ENCODE measurements at places on chromosomes 16 and 17.

GRCh38 chr16:66523861-66524354 lies 26.0 kb downstream of the TK2 start:
- peak; percentile 39 for DNase-seq

- DNase-seq: no peak
Observed at GRCh38 chr17:81841866-81842265, 7.0 kb upstream of the PPP1R27 start.

DNA sequence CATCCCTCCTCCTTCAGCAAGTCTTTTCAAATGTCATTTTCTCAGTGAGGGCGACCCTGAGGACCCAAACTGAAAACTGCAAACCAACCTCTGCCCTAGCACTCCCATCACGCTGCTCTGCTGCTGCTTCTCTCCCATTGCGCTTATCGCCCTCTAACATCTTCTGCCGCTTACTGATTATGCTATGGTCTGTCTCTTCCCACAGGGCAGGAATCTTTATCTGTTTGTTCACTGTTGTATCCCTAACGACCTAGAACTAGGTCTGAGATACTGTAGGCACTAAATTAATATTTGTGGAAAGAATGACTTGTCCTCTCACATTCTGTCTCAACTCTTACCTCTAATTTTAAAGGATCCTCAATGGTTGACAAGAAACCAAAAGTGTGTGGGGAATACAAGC lies 12.5 kb downstream of the ZSCAN32 start:
- no peak for DNase-seq

DNA sequence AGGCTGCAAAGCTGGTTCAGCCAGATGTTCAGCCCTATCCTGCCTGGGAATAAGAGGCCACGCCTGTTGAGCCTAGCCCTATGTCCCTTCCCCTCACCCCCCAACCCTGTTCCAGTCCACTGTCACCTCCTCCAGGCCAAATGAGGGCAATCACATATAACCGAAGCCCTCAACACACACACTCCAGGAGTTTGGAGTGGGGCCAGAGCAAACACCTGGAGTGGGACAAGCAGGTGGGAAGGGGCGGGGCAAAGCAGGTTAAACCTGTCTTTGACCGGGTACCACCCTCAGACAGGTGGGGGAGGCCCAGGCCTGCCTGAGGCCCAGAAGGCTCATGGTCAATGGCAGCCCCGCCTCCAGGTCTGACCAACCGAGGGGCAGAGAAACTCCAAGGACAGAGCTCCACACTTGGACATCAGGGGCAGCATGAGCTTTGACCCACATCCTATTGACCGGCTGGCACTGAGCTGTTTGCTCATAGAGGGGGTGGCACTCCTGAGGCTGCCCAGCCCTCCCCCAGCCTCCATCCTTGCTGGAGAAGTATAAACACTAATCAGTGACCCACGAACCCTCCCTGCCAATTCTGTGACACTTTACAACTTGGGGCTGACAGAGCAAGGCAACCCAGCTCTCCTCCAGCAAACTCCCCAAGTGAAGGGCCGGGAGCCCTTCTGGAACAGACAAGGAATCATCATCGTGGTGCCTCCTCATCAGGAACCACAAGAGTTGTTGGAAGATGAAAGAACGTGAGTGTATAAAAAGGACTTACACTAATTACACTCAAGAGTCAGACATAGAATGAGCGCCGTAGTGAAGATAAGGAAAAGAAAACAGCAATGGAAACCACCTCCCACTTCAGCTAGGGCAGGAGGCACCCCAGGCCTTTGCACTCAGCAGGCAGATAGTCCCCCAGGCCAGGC lies 1.5 kb downstream of the ESRP2 start:
- no peak for DNase-seq

DNA sequence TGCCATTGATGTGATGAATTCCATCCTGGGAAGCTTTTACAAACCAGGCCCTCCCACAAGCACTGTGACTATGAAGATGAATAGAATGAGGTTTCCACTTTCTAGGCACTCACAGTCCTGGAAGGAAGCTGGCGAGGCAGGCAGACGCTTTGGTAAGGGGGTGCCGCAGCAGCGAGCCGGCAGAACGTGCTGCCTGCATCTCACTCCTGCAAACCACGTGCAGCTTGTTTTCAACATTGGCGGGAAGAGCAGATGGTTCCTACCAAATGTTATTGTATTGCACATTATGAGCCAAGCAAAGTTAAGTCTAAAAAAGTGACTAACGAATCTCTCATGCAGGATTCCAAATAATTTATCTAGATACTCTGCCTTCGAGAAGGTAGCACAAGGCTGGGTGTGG lies 3.7 kb upstream of the DNAI2 start:
- no peak for DNase-seq

DNA sequence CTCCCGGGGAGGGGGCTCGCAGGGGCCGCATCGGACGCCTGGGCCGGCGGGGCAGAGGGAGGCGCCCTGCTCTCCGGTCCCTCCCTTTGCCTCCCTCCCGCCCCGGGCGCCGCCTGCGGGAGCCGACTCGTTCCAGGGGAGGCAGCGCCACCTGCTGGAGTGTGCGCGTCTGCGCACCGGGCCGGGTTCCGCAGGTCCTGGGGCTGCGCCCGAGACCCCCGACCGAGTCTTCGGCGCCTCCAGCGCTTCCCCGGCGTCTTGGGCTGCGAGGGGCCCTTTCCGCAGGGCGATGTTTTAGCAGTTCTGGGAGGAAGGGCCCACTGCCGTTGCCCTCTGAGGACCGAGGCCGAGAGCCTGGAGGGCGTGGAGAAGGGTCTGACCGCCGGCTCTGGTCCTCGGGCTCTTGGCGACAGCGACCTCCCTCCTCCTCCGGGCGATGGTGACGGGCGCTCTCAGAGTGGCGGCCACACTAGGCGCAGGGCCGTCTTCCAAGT lies 106.3 kb downstream of the SEC14L1 start:
- peak; percentile 76 for DNase-seq

DNA sequence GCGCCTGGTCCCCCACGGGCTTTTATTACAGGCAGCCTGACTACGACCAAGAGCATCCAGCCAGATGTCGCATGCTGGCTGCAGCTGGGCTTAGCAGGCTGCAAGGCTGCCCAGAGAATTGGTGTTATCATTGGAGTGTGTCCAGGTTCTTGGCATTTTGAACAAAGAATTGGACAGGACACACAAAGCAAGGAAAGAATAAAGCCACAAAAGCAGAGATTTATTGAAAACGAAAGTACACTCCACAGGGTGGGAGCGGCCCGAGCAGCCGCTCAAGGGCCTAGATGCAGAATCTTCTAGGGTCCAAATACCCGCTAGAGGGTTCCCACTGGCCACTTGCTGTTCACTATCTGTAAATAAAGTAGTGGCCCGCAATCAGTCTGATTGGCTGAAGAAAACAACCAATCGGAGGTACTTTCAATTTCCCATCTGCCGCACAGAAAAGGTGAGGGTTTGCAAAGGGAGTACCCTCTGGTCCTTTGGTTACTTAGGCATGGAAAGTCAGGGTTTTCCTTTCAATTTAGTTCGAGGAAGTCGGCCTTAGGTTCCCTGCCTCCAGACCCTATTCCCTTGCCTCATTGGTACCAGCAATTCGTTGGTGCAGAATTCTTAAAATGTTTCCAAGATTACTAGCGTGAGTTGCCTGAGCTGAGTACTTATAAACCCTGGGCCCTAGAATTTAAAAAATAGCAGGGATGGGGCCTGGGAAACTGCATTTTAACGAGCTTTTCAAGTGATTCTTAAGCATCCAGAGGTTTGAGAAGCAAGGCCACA lies 38.5 kb upstream of the CNEP1R1 start:
- DNase-seq: no peak

GRCh38 chr17:33989361-33990148 lies 265.5 kb upstream of the CCL2 start:
- DNase-seq: no peak

- DNase-seq: no peak
Observed at GRCh38 chr16:49604602-49605001, 231.0 kb downstream of the C16orf78 start.

GRCh38 chr17:3935140-3935542 lies 18.9 kb upstream of the P2RX1 start:
- peak; percentile 51 for DNase-seq

DNA sequence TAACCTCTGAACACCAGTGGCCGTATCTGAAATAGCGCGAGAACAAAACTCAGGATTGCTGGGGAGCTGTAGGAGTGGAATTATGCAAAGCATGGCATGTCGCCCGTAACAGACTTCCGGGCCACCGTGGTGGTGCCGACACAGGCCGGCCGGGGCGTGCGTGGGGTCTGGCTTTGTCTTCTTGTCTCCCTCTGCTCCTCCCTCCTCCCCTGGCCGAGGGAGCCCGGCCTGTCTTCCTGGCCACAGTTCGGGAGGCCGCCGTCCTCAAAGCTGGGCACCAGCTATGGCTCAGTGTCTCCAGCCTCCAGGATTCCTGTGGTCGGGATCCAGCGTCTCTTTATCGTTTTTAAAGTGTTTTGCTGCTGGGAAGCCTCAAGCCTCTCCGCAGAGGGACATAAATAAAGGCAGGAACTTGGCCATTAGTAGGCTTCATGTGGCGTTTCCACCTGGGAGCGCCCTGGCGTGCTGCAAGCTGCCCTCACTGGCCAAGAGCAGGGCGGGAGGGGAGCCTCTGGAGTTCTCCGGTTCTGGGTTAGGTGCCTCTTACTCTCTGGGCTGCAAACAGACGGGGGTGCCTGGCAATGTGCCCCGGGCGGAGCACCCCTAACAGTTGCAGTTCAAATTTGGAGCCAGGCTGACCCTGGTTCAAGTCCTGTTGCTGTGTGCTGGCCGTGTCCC lies 22.0 kb upstream of the NPTX1 start:
- no peak for DNase-seq

GRCh38 chr16:84617041-84617790 lies 662 bp downstream of the COTL1 start:
- no peak for DNase-seq

GRCh38 chr17:4811471-4811870 lies 4.5 kb downstream of the PLD2 start:
- no peak for DNase-seq

DNA sequence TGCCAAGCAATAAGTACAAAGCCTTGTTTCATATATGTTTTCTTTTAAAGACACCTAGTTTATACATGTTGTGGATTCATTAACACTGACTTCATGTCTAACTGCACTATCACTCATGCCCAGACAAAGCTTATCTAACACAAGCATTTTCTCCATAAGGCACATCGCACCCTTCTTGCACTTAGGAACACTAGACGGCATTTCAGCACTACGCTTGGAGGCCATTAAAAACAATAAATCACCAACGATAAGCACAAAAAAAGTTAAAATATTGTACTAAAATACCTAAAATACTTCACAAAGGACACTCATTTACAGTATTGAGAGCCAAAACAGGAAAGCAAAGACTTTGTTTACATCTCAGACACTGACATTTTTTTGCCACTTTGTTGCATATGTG lies 39.0 kb upstream of the TEKT3 start:
- no peak for DNase-seq

DNA sequence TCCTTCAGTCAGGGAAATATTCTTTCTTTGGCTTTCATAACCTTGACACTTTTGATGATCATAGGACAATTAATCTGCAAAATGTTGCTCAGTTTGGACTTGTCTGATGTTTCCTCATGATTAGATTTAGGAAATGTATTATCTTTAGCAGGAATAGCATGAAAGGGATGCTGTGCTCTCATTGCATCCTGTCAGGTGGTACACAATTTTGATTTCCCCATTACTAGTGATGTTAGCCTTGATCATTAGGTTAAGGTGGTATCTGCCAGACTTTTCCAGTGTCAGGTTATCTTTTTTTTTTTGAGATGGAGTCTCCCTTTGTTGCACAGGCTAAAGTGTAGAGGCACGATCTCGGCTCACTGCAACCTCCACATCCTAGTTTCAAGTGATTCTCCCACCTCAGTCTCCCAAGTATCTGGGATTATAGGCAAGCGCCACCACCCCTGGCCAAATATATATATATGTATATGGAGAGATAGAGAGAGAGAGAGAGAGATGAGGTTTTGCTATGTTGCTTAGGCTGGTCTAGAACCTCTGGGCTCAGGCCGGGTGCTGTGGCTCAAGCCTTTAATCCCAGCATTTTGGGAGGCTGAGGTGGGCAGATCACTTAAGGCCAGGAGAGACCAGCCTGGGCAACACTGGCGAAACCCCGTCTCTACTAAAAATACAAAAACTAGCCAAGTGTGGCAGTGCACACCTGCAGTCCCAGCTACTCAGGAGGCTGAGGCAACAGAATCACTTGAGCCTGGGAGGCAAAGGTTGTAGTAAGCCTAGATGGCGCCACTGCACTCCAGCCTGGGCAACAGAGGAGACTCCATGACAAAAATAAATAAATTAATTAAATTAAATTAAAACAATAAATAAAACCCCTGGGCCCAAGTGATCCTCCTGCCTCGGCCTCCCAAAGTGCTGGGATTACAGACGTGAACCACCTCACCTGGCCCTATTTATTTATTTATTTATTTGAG lies 15.8 kb upstream of the CAVIN1 start:
- peak; percentile 51 for DNase-seq

- no peak for DNase-seq
Observed at GRCh38 chr16:23832882-23833281, 2.9 kb upstream of the PRKCB start.

DNA sequence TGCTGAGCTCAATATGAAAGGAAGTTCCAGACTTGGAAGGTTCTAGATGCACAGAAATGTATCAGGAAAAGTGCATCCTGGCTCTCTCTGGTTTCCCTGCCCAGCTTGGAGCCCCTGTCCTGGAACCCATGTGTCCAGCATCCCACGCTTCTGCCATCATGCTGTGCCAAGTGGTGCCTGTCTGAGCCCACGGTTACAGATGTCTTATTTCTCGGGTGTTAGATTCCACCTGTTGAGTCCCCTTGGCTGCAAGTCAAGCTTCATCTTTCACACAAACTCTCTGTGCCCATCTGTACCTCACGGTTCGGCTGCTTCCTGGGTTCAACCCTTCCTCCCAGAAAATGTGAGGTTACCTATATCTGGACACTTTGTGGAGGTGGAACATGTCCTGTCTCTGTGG lies 22.5 kb downstream of the OR1D5 start:
- no peak for DNase-seq

- DNase-seq: no peak
Observed at GRCh38 chr17:71168053-71168741, 952.6 kb upstream of the SOX9 start.

DNA sequence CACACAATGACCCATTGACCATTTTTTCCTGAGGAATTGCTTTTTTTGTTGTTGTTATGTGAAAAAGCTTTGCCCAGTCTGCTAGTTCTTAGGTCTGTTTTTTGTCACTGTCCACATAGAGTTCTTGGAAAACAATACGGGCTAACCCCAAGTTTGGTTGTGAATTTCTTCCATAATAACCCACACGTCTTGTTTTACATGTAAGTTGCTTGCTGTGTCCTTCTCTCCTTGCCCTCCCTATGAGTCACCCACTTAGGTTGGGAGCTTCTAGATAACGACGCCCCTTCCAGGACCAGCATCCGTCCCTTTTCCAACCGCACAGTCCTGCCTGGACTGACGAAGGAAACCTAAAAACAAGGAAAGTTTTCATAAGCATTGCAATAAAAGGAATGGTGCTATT lies 175.3 kb upstream of the HS3ST3A1 start:
- DNase-seq: no peak

Measured in T-cell (primary cell).